Thoracic aorta (tissue), 2 donors: ENCODE measurements at places on chromosomes 7 and 10. TPM values are rescaled to one million over a fixed set of nuclear protein-coding genes. Genes with fewer than 3 reads are reported as not detected.

LLCFC1 gene
- total RNA-seq = not detected

CEP55 gene
- total RNA-seq = 5.1 TPM

TSPAN33 gene
- total RNA-seq = 14.1 TPM

ANXA11 gene
- total RNA-seq = 198 TPM

PTPRZ1 gene
- total RNA-seq = 5.1 TPM

DNAJB6 gene
- total RNA-seq = 116 TPM

LMOD2 gene
- total RNA-seq = not detected

DLD gene
- 60.4 TPM for total RNA-seq

HYAL4 gene
- total RNA-seq = not detected

CCDC146 gene
- total RNA-seq = 11.8 TPM

LSM5 gene
- 9.2 TPM for total RNA-seq

PLPP4 gene
- total RNA-seq = not detected

CPA1 gene
- total RNA-seq = 1.8 TPM

GPRIN2 gene
- 0.27 TPM for total RNA-seq

NKX6-2 gene
- total RNA-seq = not detected

CYP3A7 gene
- total RNA-seq = not detected

NPC1L1 gene
- 0.85 TPM for total RNA-seq

PNLIPRP2 gene
- 2.3 TPM for total RNA-seq

LEP gene
- not detected for total RNA-seq

ZNF503 gene
- total RNA-seq = 28.8 TPM

SPDYE3 gene
- total RNA-seq = not detected

ABCC2 gene
- total RNA-seq = 1.2 TPM

NOLC1 gene
- 34.1 TPM for total RNA-seq

ZNF716 gene
- total RNA-seq = not detected

ST8SIA6 gene
- 1.5 TPM for total RNA-seq

IDI2 gene
- total RNA-seq = not detected

SPRN gene
- not detected for total RNA-seq

SLC39A12 gene
- not detected for total RNA-seq

LRMDA gene
- 36.6 TPM for total RNA-seq

CLCN1 gene
- total RNA-seq = not detected

FAS gene
- 32.6 TPM for total RNA-seq

HOXA11 gene
- 0.28 TPM for total RNA-seq

GJD4 gene
- not detected for total RNA-seq

MNX1 gene
- total RNA-seq = not detected
